ENCODE measurements at places on chromosomes 2 and 18.

DNA sequence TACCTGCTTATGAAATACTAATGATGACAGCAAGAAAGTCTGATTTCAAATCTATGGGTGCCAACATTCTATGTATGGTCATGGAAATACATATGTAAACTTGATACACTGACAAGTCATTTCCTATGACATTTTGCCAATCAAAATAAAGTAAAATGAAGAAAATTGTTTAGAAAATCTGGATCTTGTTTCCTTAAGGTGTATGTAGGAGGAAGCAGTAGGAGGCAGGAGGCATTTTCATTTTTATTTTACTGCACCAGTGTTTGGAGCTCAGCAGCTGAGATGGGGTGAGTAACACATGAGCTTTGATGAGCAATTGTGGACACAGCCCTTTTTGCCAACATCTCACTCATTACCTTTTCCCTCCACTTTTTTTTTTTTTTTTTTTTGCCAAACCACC is 167.0 kb downstream of the AFF3 start:
- no peak for DNase-seq

DNA sequence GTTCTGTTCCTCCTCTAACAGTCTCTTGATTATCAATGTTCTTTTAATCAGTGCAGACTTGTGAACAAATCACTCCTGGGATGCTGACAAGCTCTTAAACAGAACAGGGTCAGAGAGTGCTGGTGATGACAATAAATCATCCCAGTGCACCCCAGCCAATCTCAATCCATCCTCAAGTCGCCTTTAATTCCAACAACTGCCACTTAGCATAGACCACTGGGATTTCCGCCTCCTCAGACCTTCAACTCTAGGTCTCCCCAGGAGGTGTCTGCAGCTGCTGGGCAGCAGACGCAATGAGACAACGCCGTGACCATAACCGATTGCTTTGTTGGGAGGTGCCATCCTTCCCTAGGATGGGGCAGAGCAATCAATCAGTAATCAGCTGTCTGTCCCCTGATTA is 184.2 kb upstream of the ACAA2 start:
- DNase-seq: no peak

GRCh38 chr18:4639628-4640310 is 184.7 kb upstream of the DLGAP1 start:
- no peak for DNase-seq

GRCh38 chr2:54012538-54013141 is 41.8 kb upstream of the PSME4 start:
- DNase-seq: no peak

DNA sequence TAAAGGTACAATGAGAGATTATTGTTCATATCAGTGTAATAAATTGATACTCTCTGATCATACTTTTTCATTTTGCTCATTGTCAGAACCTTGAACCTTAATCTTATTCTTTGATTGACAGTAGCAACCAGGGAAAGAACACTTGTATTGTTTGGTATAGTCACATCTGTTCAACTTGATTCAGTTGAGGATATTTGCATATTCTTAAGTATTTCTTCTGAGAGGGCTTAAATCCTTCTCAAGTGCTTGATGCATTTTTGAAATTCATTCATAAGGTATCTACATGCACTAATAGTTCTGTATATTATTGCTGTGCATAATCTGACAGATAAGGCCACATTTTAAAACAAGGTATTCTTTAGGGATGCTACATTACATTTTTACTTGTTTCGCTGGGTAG is 118.9 kb downstream of the EHBP1 start:
- DNase-seq: no peak

- peak; percentile 42 for DNase-seq
Observed at GRCh38 chr2:73020657-73021370, 50.7 kb downstream of the SFXN5 start.

DNA sequence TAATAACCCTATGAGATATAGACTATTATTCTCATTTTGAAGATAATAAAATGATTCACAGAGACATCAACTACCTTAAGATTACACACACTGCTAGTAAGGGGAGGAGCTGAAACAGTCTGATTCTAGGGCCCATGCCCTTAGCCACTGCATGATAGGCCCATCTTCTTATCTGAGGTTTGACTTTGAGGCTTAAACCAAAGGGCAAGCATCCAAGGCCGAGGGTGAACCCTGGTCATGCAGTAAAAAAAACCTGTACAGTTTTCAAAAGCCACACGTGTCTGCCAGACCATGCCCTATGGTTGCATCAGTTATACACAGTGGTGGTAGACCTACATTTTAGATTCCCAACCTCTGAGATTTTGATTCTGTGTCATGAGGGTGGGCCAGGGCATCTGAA is 44.8 kb downstream of the POLE4 start:
- no peak for DNase-seq

DNA sequence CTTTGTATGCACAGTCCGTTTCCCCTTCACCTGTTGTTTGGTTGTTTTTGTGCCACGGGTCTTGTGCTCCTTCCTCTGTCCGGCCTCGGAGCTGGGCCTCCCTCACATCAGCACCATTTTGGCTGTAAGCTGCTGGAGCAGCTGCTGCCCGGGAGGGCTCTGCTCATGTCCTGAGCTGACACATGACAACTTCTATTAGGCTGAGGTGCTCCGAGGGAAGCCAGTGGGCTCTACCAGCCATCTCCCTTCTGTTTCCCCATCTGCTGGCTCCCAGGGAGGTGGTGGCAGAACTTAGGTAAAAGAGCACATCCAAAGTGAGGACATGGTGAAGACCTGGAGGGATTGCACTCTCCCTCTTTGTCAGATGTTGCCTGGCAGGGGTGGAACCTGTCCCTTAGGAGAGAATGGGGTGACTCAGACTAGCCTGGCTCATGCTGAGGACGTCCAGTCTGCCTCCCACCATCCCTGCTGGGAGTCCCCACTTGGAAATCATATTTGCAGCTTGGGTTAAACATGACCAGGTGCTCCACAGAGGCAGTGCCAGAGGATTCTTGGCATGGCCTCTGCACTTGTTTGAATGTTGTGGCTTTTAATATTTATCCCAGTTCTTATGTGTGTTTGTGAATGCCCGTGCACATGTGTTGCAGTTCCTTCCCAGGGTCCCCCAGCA is 49.8 kb upstream of the TNP1 start:
- no peak for DNase-seq

DNA sequence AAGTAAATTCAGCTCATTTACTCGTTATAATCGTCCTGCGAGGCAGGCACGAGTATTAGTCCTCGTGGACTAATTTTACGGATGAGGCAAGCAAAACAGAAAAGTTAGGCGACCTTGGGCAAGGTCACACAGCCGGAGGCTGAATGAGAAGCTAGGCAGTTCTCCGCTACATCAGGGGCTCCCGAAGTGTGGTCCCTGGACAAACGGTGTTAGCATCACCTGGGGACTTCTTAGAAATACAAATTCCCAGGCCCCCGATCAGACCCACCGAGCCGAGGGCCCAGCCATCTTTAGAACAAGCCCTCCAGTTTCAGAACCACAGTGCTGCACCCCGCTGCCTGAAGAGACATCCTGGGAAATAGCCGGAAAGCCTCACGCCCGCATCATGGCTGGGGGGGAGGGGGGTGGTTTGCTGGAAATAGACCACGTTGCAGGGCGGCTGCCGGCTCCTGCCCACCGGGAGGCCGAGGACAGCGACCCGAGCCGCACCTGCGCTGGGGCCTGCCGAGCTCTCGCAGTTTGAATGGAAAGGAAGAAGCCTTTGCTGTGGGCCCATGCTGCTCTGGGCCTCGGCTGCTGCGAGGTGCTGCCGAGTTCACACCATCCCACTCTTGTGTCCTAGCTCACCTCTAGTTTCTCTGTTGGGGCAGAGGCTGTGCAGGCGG is 72.2 kb downstream of the TFCP2L1 start:
- no peak for DNase-seq

- no peak for DNase-seq
Observed at GRCh38 chr2:127695491-127696472, 5.5 kb upstream of the SFT2D3 start.

DNA sequence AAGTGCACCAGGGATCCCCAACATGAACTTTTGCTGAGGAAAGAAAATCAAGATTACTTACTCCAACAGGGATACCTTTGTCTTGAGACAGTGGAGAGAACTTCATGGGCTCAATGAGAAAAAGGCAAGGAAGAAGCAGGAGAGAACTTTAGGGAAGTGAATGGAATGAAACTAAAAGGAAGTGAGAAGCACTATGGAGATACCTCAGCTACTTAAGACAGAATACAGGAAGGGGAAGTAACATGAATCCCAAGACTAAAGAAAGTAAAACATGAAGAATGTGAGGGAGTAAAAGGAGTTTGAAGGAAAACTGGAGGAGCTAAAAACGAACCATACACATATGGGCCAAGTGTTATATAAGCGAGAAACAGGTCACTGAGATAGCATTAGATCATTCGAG is 32.4 kb upstream of the ACTR3 start:
- DNase-seq: no peak

- DNase-seq: no peak
Observed at GRCh38 chr18:6781796-6782195, 52.3 kb downstream of the ARHGAP28 start.

DNA sequence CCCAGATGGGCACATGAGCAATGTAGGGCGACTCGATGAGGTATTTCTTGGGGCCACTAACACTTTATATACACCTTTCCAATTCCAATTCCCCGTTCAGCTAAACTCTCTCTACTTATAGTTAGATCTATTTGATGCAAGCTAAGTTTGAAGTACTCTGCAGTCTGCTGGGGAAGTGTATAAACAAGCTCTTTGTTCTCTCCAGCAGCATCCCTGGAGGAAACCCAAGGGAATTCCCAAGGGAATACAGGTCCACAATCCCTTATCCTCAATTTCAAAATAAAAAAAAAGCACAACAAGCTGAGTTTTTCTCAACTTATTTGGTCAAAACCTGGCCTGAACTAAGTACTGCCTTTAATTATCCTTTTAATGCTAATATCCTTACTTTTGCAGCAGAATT is 433.3 kb downstream of the NBAS start:
- no peak for DNase-seq

DNA sequence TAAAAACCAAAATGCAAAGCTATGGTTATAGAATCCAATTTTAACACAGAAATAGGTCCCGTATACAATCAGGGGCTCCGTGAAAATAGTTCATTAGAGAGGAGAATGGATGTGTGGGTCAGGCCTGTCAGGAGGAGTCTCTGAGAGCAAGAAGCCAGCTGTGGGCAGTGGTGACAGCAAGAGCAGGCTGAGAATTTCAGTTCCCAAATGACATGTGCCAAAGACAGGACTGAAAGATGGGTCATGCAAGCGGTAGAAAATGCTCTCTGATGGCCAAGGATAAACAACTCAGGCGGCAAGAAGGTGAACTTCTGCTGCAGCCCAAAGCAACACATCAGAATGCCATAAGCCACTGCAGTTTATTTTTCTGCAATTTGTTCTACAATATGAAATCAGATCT is 100.4 kb downstream of the CCDC141 start:
- DNase-seq: no peak

DNA sequence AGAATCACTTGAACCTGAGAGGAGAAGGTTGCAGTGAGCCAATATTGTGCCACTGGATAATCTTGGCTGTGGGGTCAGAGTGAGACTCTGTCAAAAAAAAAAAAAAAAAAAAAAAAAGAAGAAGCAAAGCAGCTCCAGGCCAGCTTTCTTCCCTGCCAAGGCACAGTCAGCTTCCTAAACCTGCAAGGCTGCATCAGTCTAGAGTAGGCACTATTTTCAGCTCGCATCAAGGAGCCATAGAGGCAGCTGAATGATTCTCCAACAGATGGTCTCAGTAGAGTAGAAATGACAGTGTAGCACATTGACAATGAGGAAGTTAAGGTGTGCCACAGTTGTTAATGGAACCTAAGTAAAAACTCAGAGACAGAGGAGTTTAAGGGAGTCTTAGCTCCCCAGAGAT is 35.6 kb downstream of the BMP10 start:
- DNase-seq: no peak

DNA sequence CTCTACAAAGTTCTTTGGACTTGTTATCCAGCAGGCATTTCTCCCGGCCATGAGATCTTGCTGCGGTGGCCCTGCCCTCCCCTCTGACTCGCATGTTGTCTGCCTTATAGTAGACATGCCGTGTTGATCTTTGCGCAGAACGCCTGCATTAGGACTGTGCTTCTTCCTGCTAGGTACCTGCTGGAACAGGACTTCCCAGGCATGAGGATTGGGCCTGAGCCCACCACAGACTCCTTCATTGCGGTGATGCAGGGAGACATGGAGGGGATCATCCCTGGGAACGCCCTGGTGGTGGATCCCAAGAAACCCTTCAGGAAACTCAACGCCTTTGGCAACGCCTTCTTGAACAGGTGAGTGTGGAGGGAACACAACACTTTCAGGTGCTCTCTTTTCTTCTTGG is 10.1 kb downstream of the EHD3 start:
- DNase-seq: no peak

DNA sequence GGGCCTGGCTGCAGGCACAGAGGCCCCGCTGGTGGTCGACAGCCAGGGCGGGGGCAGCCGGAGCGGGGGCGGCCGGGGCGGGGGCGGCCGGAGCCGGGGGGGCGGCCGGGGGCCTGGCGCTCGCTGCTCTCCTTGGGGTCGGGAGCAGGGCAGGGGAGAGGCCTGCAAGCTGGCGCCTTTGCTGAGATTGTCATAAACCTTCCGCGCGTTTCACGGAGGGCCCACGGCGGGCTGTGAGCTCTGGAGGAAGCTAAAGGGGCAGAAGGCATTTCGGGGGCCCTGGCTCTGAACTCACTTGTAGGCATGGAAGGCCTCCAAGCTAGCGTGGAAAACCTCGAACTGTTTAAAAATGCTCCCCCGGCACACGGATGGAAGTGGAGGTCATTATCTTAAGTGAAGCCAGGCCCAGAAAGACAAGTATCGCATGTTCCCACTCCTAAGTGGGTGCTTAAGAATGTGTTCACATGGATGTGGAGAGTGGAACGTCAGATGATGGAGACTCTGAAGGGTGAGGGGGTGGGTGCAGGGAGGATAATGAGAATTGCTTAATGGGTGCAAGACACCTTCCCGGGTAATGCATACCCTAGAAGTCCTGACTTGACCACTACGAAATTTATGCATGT is 629 bp downstream of the PRELID3A start:
- peak; percentile 76 for DNase-seq

GRCh38 chr2:67772216-67773170 is 290.3 kb downstream of the C1D start:
- no peak for DNase-seq

DNA sequence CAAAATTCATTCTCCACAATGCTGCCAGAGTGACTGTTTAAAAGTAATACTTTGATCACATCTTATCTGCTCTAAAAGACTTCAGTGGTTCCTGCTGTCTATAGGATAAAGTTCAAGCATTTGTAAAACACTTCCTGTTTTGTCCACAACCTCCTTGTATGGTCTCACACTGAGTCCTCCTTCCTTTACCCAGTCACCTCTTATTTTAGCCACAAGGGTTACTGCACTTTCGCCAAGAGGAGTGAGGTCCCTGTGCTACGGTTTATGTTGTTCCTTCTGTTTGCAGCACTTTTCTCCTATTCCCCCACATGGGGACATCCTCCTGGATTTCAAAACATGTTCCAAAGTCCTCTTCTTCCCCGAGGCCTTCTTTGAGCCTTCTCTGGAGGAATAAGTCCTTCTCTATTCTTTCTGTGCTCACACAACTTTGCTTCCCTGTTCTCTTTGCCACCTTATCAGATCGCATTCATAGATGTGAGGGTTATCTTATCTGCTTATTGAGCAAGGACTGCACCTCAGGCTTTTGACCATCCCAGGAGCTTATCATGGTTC is 112.2 kb upstream of the NABP1 start:
- no peak for DNase-seq

- no peak for DNase-seq
Observed at GRCh38 chr2:109467701-109468100, 146.1 kb downstream of the SEPTIN10 start.
